Endothelial cell (in vitro differentiated cells): ENCODE measurements at places on chromosomes 4 and X.

- DNase-seq, result no peak
These were observed 24.2 kb downstream of the SMC1A start for GRCh38 chrX:53398216-53398615.

GRCh38 chrX:105697984-105698781 is 124.2 kb upstream of the NRK start:
- no peak for DNase-seq

DNA sequence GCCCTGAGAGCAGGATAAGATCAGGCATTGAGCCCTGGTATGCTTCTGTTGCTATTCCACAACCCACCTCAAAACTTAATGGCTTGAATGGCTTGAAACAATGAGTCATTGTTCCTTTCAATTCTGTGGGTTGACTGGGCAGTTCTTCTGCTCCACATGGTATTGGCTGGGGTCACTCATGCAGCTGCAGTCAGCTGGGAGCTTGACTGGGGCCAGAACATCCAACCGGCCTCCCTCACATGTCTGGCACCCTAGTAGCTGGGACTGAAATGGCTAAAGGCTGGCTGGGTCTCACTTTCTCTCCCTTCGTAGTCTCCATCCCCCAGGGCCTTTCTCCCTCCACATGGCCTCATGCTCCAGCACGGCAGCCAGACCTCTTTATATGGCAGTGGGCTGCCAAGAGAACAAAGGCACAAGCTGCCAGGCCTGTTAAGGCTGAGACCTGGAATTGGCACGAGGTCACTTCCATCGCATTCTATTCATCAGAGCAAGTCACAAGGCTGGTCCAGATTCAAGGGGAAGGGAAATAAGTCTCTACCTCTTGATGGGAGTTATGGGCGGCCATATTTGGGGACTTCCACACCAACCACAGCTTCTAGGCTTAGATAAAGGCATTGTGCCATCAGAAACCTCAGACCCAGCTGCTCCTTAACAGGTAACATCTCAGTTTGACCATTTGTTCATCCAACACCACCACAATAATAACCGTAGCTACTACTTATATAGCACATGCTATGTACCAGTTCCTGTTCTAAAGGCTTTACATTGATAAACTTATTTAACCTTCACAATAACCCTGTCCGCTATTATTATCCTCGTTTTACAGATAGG is 159.7 kb upstream of the ATP6AP2 start:
- DNase-seq, result no peak

DNA sequence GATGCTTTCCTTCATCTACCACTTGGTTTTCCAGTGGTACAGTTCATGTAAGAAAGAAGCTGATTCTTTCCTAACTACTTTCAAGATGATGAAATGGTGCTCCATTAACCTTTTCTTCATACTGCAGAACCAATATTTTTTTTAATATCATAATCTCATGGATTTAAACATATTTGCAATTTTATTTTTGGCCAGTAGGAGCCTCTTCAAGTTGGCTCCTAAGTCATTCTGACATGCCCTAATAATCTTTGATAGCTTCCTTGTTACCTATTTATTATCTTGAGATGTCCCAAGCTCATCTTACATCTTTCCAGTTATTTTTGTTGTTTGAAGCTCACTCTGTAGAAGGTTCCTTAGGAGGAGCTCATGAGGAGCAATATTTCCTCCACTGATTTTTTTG is 170.2 kb downstream of the APBB2 start:
- no peak for DNase-seq

DNA sequence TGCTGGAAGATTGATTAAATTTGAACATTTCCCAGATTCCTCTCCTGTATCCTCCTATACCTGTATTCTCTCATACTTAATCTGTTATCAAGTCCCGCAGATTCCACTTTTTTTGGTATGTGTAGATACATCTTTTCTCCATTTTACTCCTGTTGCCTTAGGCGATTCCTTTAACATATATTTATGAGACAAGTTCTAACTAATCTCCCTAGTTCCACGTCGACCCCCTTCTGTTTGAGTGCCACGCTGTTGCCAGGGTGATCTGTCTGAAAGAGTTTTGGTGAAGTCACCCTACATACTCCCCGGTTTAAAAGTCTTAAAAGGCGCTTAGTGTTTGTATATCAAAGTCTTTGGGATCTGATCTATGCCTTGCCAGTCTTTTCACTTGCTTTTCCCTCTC is 2.4 kb downstream of the HNRNPH2 start:
- DNase-seq, result no peak

DNA sequence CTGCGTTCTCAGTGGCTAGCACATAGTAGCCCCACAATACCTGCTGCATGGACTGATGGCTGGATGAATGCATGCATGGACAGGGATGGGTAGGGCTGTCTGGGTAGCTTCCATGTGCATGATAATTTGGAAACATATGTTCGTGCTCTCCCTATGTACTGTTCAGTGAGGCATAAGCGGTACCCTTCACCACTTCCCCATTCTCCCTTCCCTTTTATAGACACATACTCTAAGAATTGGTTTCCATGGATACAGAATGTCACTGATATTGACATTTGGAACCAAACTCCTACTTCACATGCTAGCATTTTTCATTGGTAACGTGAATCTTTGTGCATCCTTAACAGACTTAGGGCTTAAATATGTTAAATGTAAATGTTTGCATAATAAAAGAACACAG is 20.4 kb downstream of the USP46 start:
- DNase-seq, result no peak
